Bone marrow (tissue), 2 donors: ENCODE measurements at places on chromosomes 2 and 18.

DNA sequence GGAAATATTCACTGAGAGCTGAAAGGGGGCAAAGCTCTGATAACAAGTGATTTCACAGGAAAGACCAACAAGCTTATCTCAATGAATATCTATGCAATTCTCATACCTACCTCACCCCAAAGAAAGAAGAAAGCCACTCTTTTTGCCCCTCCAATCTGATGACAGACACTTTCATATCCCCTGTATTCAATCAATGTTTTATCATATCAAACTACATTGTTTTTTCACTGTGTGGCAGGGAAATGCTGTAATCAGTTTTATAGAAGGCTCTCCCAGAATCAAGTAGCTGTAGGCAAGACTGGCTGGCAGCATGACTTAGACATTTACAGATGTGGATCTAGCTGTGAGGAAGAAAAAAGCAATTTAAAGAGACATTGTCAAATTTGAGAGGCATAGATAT, 81.3 kb upstream of the PIK3C3 start:
- no peak for DNase-seq

- no peak for DNase-seq
Observed at GRCh38 chr2:153470867-153471266, 7.7 kb downstream of the RPRM start.

- DNase-seq, result peak; percentile 48
Observed at GRCh38 chr2:119326938-119327337, 39.7 kb downstream of the C2orf76 start.

DNA sequence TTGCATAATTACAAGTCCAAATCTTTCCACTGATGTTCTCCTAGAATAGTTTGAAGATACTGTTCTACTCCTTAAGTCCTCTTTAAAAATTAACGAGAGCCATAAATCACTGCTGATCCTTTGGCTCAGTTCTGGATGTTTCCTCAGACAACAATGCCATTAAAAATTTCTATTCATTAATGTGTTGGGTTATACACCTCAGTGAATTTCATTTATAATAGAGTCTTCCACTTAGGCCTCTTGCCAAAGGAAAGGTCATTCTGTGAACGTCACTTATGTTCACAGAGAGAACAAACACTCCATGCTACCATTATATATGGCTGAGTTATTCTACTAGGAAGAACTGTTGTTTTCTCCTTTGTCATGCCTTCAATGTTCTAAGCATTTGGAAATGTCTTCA, 1472.3 kb upstream of the CELF4 start:
- no peak for DNase-seq

- no peak for DNase-seq
Observed at GRCh38 chr2:101981504-101981903, 10.3 kb upstream of the IL1R2 start.

GRCh38 chr18:58637197-58637596, 8.3 kb upstream of the ALPK2 start:
- DNase-seq, result no peak

- DNase-seq, result no peak
Observed at GRCh38 chr18:13235421-13235831, 16.9 kb downstream of the LDLRAD4 start.

GRCh38 chr2:224669449-224669848, 46.7 kb downstream of the CCDC195 start:
- DNase-seq, result no peak

GRCh38 chr2:42933824-42934254, 141.5 kb upstream of the HAAO start:
- DNase-seq, result no peak

- no peak for DNase-seq
Observed at GRCh38 chr18:79092874-79093273, 23.7 kb downstream of the ATP9B start.

GRCh38 chr2:83103613-83104012, 1355.5 kb downstream of the SUCLG1 start:
- DNase-seq, result no peak

DNA sequence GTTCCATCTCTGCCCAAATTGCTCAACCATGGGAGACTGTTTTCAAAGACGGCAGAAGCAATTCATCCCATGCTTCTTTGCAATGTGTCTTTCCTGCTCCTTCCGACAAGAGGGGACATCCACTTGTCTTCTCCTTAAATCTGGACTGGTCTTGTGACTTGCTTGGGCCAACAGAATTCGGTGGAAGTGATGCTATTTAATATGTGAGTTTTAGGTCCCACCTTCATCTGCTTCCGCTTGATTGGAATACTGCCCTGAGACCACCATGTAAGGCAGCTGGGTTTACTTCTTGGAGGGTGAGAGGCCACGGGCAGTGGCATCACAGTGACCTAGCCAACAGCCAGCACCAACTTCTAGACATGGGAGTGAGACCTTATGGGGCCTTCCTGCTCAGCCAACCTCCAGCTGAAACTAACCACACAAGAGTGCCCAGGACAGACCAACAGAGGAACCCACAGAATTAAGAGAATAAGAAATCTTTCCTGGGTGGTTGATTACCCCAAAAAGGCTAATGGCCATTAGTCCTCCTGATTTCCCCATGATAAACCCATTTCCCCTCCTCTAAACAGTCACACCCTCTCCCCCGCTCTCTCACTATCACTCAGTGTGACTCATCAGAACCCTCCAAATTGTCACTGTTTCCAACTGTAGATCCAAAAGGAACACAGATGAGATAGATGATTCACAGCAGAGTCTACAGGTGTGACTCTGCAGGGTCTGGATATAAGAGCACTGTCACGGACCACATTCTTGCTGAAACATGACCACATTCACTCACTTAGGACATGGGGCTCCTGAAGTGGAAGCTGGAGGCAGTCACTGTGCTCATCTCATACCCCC, 16.2 kb upstream of the RHOB start:
- no peak for DNase-seq

DNA sequence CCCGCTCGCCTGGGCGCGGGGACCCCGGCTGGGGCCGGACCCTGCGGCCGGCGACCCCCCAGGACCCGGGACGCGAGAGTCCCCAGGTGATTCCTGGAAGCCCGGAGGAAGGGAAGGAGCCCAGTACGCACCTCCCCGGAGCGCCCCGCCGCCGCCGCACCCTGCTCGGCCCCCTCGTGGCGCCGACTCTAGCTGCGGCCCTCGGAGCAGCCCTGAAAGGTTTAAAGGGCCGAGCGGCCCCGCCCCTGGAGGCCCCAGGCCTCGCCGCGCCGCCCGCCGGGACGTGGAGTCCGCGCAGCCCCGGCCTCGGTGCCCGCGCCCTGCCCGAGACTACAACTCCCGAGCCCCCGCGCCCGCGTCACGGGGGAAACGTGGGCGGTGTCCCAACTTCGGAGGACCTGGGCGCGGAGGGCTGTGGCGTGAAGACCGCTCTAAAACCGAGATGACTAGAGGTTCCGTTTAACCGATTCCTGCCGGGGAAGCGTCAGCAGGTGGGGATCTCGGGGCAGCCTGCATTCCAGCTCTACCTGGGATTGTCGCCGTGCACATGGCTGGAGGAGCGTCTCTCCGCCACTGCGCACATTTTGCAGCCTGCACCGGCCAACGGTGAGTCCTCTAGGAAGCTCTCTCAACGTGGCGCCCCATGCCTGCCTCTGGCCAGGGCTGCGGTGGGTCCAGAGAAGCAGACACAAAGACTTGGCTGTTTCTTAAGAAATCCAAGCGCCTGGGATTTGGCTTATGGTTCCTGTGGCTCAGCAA, at the start of gene TMEM150A:
Gene TMEM150A (minus strand): TSS at position 223 of the 759 bp plus-strand sequence. CDS start 750 bp downstream, outside the sequence.
- peak; percentile 62 for DNase-seq

- no peak for DNase-seq
Observed at GRCh38 chr2:152189622-152190495, 14.3 kb upstream of the STAM2 start.

- DNase-seq, result no peak
Observed at GRCh38 chr2:99701503-99701902, 211.7 kb upstream of the REV1 start.

DNA sequence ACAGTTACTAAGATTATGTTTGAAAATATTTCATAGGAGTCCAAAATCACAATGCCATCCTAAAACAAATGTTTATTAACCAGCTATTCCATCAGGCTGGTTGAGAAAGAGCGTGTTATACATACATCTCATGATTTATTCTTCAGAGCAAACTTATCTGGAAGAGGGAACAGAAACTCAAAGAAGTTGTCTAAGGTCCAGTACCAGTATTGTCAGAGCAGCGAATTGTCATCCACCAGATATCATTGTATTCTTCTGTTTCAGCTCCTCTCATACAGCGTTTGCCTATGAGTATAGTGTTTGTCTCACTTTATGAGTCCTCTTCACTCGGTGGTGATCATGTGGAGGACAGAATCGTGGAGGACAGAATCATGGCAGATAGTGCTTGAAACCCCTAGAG, 238.2 kb downstream of the OSR1 start:
- DNase-seq, result no peak

DNA sequence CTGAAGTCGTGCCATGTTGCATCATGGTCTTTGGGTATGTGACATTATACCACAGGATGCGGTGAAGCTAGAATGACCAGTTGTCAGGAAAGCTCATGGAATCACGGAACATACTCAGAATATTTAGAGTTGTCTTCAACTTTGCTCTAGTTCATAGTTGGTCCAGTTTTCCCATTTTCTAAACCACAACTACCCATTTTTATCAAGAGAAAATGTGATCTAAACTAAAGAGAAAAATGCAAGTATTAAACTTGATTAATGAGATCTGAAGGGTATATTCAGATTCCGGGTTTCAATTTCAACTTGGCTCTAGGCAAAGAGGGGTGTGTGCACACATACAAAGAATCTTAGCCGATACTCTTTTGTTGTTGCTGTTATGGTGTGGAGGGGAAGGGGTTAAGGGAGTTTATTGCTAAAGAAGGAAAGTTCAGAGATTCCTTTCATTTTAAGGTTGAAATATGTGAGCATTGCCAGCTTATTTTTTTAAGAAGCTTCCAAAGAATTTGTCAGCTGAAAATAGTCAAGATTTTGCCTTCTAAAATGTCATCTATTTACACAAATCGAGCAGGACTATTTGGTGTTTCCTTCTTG, 516.6 kb upstream of the ZEB2 start:
- no peak for DNase-seq

- no peak for DNase-seq
Observed at GRCh38 chr2:207767461-207768167, 2.1 kb downstream of the FZD5 start.

DNA sequence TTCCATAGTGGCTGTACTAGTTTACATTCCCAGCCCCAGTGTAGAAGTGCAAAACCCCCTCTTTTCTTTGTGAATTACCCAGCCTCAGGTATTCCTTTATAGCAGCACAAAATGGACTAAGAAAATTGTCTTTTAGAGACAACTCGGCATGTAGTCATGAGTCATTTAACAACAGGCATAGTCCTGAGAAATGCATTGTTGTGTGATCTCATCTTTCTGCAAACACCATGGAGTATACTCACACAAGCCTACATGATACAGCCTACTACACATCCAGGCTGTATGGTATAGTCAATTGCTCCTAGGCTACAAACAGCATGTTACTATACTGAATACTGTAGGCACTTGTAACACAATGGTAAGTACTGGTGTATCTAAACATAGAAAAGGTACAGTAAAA, 44.4 kb upstream of the MBP start:
- DNase-seq, result no peak

GRCh38 chr2:51000849-51001617, 30.9 kb downstream of the NRXN1 start:
- DNase-seq, result no peak

DNA sequence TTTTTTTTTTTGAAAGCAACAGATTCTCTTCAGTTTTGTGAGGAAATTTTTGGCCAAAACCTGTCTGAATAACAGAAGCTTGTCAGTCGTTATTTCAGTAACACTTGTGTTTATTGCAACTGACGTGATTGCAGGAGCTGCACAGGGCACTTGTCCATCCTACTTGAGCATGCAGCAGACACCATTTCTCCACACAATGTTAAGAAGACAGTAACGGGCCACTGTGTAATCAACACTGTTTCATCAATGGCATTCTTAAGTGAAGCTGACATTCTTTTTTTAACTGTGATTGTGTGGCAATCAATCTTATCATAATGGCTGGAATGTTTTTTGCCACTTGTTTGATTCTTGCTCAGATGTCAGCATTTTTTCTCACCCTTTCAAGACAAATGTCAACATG, 50.1 kb upstream of the PIEZO2 start:
- DNase-seq, result no peak

DNA sequence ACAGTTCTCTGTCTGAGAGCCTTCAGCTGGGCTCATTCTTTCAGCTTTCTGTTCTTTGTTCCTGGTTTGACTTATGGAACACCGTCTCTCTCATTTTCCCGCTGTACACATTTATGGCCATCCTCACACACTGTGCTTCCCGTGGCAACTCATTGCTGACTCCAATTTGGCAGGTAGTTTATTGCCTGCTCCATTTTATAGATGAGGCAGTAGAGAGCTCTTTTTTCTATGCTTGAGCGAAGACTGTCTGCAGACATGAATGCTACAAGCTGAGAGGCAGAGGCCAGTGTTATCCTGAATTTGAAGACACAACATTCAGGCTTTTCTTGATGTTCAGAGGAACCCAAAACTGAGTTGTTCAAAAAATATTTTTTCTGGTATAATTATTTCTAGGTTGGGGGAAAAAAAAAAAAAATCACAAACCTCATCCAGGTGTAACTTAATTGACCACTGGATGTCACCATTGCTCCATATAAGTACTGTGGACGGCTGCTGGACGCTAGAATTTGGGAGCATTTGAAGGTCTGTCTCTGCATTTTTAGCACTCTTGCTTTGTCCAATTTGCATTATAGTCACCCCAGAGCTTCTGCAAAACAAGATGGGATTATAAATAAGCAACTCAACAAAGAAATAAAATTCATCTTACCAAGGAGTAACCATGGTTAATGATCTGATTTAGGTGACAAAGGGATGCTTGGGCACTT, 83.5 kb downstream of the HRH4 start:
- no peak for DNase-seq

DNA sequence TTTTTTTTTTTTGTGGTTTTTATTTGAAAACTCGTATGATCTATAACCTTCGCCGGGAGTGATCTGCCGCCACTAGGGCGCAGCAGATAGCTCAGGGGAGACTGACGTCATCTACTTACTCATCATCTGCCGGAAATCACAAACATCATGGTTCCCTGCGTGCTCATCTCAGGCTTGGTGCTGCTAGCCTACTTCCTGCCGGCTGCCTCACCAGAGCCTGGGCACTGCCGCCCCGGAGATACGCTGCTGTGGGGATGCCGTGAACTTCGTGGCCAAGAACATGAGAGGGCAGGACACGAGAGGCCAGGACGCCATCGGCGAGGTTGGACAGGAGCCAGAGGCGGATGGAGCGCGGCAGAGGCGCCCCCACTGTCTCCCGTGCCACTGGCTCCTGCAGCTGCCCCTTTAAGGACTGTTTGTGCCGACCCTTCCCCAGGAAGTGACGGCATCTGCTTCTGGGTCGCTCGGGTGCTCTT, 68.8 kb downstream of the DOK6 start:
- no peak for DNase-seq

GRCh38 chr2:8790739-8791162, 46.7 kb downstream of the KIDINS220 start:
- DNase-seq, result no peak

- DNase-seq, result no peak
Observed at GRCh38 chr18:27674411-27674810, 489.3 kb upstream of the CHST9 start.

- no peak for DNase-seq
Observed at GRCh38 chr2:55438391-55439100, 18.9 kb upstream of the CCDC88A start.
